ENCODE measurements at places on chromosomes 16 and 17.

- peak; percentile 12 for DNase-seq
- no peaks in the 10 kb centered on the region for H3K27me3 ChIP-seq
- no peaks in the 10 kb centered on the region for H3K4me1 ChIP-seq
- no peak overlapping the region for H3K27ac ChIP-seq
- no peak overlapping the region for H3K4me3 ChIP-seq
Measured at GRCh38 chr17:63140255-63140654, 174.2 kb downstream of the TANC2 start.

- peaks cover 8% of the 10 kb centered on the region for H3K36me3 ChIP-seq
- no peak overlapping the region for H3K4me3 ChIP-seq
- no peaks in the 10 kb centered on the region for H3K27me3 ChIP-seq
- no peak for DNase-seq
- H3K4me1 ChIP-seq, result peaks cover 33% of the 10 kb centered on the region
- H3K27ac ChIP-seq, result no peak overlapping the region
Measured at GRCh38 chr17:17275971-17276370, 5.1 kb downstream of the COPS3 start.

GRCh38 chr17:44627513-44628242 is 28.6 kb upstream of the MEIOC start:
- H3K4me1 ChIP-seq, result peaks cover 5% of the 10 kb centered on the region
- H3K4me3 ChIP-seq, result no peak overlapping the region
- no peak overlapping the region for H3K27ac ChIP-seq
- H3K36me3 ChIP-seq, result no peaks in the 10 kb centered on the region

DNA sequence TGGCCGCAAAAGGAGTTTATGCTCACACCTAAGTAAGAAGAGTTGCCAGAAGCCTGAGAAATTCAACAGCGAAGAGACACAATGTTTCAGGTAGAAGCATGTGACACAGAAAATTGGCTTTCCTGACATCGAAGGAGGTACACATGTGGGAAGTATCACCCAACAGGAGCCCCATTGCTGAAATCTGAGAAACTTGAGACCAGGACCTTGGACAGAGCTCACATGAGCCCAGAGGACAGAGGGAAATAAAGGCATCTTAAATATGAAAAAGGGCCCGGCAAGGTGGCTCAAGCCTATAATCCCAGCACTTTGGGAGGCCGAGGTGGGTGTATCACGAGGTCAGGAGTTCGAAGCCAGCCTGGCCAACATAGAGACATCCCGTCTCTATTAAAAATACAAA is 304.1 kb upstream of the C16orf82 start:
- H3K27ac ChIP-seq, result no peak overlapping the region
- H3K27me3 ChIP-seq, result no peaks in the 10 kb centered on the region
- no peaks in the 10 kb centered on the region for H3K36me3 ChIP-seq
- H3K4me3 ChIP-seq, result no peak overlapping the region
- H3K4me1 ChIP-seq, result no peaks in the 10 kb centered on the region

DNA sequence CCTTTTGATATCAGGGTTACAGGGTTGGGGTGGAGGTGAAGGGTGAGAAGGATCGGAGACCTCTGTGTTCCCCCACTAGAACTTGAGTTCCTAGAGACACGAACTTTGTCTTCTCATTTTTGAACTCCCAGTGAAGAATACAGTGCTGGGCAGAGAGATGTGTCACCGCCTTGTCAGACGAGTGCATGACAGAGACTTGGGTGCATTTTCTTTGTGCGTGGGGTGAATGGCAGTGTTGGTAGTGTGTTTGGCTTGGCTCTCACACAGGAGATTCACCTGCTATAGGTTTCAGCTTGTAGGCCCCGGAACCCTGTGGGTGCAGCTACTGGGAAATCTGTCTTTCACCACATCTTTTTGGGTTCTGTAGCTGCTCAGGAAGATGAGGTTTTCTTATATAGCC is 40.0 kb upstream of the CCR7 start:
- H3K27ac ChIP-seq, result no peak overlapping the region
- H3K4me1 ChIP-seq, result no peaks in the 10 kb centered on the region
- H3K36me3 ChIP-seq, result no peaks in the 10 kb centered on the region
- H3K27me3 ChIP-seq, result no peaks in the 10 kb centered on the region
- DNase-seq, result no peak

GRCh38 chr17:67902511-67903231 is 77.4 kb downstream of the BPTF start:
- no peaks in the 10 kb centered on the region for H3K27me3 ChIP-seq
- H3K4me3 ChIP-seq, result no peak overlapping the region
- H3K27ac ChIP-seq, result no peak overlapping the region
- peaks cover 11% of the 10 kb centered on the region for H3K36me3 ChIP-seq

- no peak overlapping the region for H3K27ac ChIP-seq
- DNase-seq, result no peak
- no peaks in the 10 kb centered on the region for H3K36me3 ChIP-seq
- H3K4me3 ChIP-seq, result no peak overlapping the region
- peaks cover 13% of the 10 kb centered on the region for H3K4me1 ChIP-seq
Measured at GRCh38 chr16:69029121-69029520, 76.3 kb upstream of the HAS3 start.

- no peak overlapping the region for H3K27ac ChIP-seq
- no peak for DNase-seq
Measured at GRCh38 chr17:29032013-29032856, 10.7 kb upstream of the PIPOX start.

DNA sequence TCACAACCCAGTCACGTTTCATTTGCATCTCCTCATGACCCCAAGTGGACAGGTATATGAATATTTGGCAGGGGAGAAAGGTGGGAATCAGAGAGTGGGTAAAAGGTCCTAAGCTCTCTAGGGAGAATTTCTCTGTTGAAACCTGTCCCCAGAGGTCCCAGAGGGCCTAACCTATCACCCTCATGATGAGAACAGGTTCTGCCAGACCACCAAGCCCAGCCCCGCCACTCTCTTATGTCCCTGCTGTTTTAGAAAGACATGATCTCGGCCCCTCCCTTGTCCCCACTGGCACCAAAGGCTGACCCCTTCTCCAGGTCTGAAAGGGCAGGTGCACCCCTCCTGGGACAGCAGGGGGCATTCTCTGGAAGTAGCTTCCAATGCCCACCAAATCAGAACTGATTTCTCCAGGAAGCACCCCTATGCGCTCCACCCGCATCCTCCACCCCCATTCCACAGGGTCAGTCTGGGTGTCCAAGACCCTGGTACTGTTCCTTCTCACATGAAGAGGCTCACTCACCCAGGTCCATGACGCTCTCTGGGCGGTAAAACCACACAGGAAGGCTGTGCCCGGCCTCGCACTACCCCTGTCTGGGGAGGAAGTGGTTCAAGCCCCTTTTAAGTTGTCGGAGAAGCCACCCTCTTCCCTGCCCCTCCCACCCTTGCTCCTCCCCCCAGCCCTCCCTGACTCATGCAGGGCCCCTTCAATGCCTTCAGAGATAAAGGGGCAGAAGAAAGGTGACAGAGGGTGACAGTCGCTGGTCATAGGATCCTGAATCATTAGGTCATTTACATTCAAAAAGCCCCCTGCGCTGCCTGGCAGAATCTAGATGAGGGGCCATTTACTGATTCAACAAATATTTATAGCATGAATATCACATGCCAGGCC is at the start of gene CCR7:
Gene CCR7, minus strand, starts transcription at position 590 of the 886 bp plus-strand sequence. Its CDS starts 63 bp downstream, at position 527.
- peaks cover 5% of the 10 kb centered on the region for H3K4me1 ChIP-seq
- H3K27me3 ChIP-seq, result no peaks in the 10 kb centered on the region
- H3K27ac ChIP-seq, result no peak within 1 kb of the TSS
- H3K36me3 ChIP-seq, result no peaks in the 10 kb centered on the region

DNA sequence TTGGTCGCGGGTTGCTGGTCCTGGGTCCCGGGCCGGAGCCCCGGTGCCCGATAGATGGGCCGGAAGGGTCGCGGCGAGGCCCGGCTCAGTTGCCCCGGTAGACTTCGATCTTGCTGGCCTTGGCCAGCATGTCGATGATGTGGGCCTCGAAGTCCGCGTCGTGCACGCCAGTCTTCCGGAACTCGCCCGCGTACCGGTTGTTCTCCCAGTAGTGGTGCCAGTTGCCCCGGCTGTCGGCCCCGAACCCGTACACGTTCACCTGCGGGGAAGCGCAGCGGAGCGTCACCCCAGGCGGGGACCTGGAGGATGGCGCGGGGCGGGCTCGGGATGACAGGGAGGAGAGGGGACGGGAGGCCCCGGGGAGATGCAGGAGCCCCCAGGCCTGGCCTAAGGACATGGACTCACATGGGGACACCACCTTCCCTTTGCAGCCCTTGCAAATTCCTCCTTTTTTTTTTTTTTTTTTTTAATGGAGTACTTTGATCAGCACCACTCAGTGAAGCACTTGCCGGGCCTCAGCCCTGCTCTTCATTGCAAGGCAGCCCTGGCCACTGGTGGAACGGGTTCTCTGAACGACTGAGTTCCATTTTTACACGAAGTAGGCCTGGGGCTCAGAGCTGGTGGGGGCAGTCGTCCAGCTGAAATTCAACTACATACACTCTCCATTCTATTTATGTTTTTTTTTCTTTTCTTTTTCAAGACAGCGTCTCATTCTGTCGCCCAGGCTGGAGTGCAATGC is 35.1 kb downstream of the DDX19A start:
- H3K27ac ChIP-seq, result peak overlapping the region; percentile 83
- no peaks in the 10 kb centered on the region for H3K27me3 ChIP-seq
- H3K36me3 ChIP-seq, result no peaks in the 10 kb centered on the region
- H3K4me1 ChIP-seq, result peaks cover 26% of the 10 kb centered on the region

DNA sequence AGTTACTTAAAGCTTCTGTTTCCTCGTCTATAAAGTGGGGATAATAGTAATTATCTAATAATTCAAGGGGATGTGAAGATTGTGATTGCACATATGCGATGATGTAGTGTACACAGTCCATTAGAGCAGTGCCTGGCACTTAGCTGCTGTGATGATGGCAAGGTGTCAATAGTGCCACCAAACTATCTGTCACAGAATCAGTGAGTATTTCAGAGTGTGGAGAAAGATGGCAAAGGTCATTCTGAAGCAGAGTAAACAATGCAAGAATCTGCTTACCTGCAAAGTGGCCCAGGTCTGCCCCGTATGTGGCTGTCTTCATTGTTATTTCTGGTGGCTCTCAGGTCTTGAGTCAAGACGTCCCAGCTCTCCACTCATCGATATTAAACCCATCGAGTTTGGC is 15.1 kb downstream of the SYT17 start:
- no peak for DNase-seq
- peaks cover 13% of the 10 kb centered on the region for H3K4me1 ChIP-seq
- H3K4me3 ChIP-seq, result no peak overlapping the region

DNA sequence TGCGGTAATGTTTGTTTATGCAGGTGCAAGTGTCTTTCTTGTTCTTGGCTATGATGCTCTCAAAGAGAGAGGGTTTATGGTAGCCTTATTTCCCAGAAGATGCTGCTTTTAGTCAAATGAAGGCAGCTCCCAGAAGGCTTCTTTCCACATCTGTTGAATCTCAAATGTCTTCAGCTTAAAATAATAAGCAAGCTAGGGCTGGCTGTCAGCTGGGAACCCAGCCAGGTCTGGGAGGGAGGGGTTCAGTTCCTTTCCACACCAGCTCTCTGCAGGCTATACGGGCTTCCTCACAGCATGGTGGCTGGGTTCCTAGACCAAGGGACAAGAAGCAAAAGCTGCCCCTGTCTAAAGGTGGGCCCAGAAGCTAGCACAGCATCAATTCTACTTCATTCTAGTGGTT is 47.4 kb upstream of the ATF7IP2 start:
- H3K27me3 ChIP-seq, result no peaks in the 10 kb centered on the region
- H3K4me1 ChIP-seq, result peaks cover 24% of the 10 kb centered on the region
- no peak for DNase-seq
- no peak overlapping the region for H3K27ac ChIP-seq
- no peak overlapping the region for H3K4me3 ChIP-seq

- no peak for DNase-seq
- H3K27me3 ChIP-seq, result no peaks in the 10 kb centered on the region
- H3K4me1 ChIP-seq, result peaks cover 29% of the 10 kb centered on the region
- H3K27ac ChIP-seq, result peak overlapping the region; percentile 52
Measured at GRCh38 chr16:84700446-84701300, 873 bp downstream of the USP10 start.

DNA sequence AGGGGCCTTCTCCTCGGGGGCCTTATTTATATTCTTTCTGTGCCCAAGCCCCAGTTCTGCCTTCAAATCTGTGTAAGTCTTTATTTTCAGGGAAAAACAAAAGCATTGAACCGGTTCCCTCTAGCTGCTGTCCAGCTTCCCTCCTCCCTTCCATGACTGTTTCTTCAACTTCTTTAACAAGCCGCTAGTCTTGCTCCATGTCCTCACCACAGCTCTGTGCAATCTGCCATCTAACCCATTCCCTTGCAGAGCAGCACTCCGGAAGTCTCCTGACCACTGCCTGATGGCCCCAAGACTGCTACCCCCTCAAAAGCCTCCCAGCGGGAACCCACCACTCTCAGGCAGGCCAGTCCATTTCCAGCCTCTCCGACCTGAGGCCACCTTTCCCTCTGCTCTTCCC is 16.9 kb downstream of the EMC8 start:
- H3K36me3 ChIP-seq, result peaks cover 16% of the 10 kb centered on the region

DNA sequence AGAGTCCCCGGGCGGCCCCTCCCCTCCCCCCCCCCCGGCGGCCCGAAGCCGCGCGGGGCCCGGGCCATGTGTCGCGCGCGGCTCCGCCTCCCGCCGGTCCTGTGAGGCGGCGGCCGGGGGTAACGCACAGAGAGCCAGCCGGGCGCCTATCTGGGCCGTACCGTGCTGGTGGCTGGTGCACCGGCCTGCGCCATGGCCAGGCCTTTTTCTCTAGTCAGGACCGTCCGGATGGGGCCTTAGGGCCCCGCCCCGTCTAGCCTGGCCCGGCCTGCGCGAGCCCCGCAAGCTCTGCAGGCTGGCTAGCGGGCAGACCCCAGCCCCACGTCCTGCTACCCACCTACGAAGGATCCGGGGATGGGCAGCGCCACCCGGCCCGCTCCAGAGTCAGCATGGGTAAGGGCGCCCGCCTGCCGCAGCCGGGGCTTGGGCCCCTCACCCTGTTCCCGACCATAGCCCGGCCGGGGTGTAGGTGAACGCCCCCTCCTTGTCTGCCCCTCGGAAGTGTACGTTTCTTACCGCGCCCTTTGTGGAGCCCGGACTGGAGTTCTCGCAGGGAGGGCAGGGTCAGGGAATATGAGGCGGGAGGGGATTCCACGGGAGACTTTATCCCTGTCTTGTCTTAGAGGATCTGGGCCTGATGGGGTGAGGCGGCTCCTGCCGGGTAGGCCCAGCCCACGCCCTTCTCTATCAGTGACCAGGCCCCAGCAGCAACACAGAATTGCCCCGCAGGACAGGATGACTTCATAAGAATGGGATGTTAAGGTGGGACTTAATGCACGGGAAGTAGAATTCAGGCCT is at the start of gene CENPT:
Gene CENPT, minus strand, starts transcription at position 630 of the 798 bp plus-strand sequence. CDS start 13,834 bp downstream, outside the sequence.
- peak; percentile 63 for DNase-seq
- H3K4me3 ChIP-seq, result peak within 1 kb of the TSS; percentile 97
- no peaks in the 10 kb centered on the region for H3K36me3 ChIP-seq
- H3K27me3 ChIP-seq, result no peaks in the 10 kb centered on the region

GRCh38 chr17:75828076-75828400 is 16.2 kb downstream of the UNC13D start:
- H3K4me3 ChIP-seq, result no peak overlapping the region
- DNase-seq, result no peak
- H3K27me3 ChIP-seq, result no peaks in the 10 kb centered on the region
- peak overlapping the region; percentile 72 for H3K27ac ChIP-seq

DNA sequence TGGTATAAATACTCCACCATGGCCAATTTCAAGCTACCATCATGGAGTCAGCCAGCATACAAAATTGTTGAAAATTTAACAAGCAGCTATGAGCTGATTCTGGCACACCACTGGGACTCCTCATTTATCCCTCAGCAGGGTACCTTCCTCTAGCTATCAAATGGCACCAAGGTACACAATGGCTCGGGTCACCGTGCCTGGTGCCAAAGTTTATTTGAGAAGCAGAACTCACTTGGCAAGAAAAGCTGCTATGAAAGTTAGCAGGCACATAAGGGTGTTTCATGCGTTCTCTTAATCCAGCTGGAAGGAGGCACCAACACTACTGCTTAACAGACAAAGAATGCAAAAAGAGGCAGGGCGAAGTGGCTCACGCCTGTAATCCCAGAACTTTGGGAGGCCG is 51.6 kb downstream of the IKZF3 start:
- no peaks in the 10 kb centered on the region for H3K27me3 ChIP-seq
- no peak for DNase-seq
- H3K4me1 ChIP-seq, result peaks cover 13% of the 10 kb centered on the region
- no peak overlapping the region for H3K4me3 ChIP-seq
- H3K36me3 ChIP-seq, result no peaks in the 10 kb centered on the region
